Urothelium cell line (cell line): ENCODE measurements at places on chromosomes 7 and 10.

- no peak for DNase-seq
Measured at GRCh38 chr7:70857793-70858545, 274.0 kb upstream of the GALNT17 start.

- DNase-seq: no peak
Measured at GRCh38 chr7:157224627-157225026, 85.9 kb downstream of the UBE3C start.

- DNase-seq: no peak
Measured at GRCh38 chr10:97220355-97220754, 34.6 kb upstream of the SLIT1 start.

DNA sequence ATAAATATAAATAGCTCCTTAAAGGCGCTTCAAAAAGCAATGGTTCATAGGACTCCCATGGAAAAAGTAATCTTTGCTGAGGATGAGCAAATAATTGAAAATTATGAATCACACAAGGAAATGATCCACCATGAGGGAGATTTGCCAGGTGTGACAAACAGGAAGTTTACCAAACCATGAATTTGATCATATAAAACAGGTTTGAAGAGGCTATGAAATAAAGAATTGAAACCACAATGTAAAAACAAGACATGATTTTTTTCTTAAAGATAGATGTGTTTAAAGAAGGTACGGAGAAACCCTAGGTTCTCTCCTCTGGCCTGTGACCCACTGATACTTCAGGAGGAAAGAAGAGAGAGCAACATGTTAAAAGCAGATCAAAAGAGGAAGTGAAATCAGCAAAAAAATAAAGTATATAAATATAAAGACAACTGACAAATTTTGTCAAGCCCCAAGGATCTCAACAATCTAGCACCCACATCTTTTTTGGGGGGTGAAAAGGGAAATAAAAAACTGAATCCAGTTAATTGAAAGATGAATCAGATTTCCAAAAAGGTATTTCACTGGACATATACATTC, 111.3 kb upstream of the ASAH2 start:
- DNase-seq: no peak

GRCh38 chr10:58013406-58013805, 254.3 kb downstream of the IPMK start:
- no peak for DNase-seq

DNA sequence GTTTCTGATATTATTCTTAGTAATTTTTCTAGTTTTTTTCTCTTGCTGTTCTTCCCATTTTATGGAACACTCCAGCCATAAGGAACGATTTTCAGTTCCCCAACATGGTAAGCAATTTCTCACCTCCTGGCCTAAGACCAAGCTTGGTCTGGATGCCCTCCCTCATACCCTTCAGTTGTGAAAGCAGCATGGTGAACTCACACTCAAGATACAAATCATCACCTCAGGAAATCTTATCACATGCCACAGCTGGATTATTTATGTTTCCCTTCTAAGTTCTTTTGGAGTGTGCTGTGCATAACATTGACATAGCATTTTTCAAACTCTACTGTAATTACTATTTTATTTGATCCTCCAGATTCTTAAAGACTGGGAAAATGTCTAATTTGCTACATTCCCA, 216.6 kb downstream of the AGMO start:
- no peak for DNase-seq

DNA sequence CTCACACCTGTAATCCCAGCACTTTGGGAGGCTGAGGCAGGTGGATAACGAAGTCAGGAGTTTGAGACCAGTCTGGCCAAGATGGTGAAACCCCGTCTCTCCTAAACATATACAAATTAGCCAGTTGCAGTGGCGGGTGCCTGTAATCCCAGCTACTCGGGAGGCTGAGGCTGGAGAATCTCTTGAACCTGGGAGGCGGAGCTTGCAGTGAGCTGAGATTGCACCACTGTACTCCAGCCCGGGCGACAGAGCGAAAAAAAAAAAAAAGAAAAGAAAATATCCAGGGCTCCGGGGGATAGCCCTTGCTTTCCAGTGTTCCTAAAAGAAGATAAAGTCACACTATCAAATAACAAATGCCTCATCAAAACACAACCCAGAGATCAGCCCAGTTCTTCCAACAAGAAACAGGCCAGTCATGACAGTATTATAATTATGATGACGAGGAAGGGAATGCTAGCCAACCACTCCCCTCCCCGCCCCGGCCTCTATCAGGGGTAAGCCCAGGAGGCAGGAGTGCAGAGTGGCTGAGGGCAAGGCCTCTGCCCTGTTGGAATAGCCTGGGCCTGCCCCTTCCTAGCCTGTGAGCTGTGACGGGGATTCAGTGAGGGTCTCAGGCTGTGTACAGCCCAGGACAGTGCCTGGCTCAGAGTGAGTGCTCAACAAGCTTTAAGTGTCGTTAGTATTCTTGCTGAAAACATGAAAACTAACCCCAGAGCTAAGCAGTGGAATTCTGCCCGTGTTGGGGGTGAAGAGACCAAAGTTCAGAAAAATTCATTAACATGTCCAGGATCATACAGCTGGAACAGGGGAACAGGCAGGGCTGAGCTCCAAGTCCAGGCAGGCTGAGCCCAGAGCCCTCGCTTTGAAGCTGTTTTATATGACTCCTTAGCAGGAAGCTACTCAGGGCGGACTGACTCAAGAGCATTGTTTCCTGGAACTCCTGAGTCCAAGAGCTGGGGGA, 54.3 kb downstream of the FAM241B start:
- no peak for DNase-seq

GRCh38 chr10:51314481-51314880, 240.2 kb downstream of the PRKG1 start:
- DNase-seq: no peak

GRCh38 chr7:156969972-156970420, 20.5 kb downstream of the NOM1 start:
- DNase-seq: no peak

DNA sequence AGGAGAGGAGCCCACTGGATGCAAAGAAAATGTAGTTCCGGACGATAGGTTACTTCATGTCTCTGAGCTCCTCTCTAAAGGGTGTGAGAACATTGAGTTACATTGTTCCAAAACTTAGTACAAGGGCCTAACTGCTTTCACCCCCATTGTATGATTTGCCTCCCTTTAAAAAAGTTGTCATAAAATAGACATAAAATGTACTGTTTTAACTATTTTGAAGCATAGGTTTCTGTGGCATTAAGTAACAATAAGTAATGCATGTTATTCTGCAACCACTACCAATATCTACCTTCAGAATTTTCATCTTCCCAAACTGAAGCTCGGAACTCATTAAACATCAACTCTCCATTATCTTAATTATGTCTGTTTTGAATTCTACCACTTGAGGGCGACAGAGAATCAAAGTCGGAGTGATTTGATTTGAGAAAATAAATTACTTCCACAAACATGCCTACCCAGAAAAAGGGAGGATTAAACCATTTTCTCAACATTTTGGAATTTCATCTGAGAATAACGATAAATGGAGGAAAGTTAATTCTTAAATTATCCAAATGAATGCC, 2.7 kb downstream of the IGFBP1 start:
- DNase-seq: peak; percentile 44

GRCh38 chr10:29248158-29248557, 40.7 kb upstream of the LYZL1 start:
- DNase-seq: no peak

- no peak for DNase-seq
Measured at GRCh38 chr7:143322760-143323633, 7.1 kb downstream of the CLCN1 start.

DNA sequence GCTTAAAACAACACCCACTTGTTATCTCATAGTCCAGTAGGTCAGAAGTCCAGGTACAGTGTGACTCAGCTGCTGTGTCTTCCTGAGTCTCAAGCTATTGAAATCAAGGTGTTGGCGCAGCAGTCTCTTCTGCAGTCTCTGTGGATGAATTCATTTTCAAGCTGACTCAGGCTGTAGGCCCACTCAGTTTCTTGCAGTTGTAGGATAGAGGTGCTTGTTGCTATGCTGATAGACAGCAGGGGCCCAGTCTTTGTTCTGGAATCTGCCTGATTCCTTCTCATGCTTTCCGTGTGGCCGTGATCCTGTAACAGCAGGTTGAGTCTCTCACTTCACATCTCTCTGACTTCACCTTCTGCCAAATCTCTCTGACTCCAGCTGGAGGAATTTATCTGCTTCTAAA, 400.4 kb upstream of the POM121L12 start:
- DNase-seq: no peak

- no peak for DNase-seq
Measured at GRCh38 chr7:12519682-12520009, 50.9 kb upstream of the SCIN start.

GRCh38 chr7:5610500-5611186, 170.8 kb downstream of the RNF216 start:
- DNase-seq: no peak

DNA sequence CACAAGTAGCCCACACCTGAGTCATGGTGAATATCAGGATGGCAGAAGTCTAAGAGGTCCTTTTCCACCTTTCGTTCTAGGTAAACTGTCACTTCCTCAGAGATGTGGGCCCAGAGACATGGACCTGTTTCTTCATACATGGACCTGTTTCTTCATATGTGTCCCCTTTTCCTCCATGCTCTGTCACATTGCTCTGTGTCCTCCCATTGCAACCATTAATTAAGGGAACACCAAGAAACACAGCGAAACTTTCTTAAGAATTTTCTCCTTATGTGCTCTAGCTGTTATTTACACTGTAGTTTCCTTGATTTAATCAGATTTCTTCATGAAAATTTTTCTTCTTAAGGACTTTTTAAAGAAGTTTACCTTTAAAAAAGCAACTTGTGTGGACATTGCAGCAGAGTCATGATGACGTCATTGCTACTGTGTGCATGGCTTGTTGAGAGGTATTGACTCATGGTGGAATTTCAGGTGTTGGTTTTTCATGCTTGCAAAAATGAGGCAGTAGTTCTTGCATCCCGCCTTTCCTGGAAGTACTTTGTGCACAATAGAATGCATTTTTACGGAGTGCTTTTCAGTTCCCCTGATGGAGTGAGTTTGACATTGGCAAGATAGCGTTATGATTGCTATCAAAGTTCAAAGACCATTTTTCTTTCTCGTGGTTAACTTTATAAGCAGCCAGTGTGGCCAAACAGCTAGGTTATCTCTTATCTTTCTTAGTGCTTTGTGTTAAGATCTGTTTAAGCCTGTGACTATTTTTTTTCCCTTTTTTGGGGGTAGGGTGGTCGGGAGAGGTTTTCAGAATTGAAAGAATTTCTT, 37.7 kb downstream of the CFAP58 start:
- DNase-seq: peak; percentile 56

GRCh38 chr10:20970044-20970443, 72.9 kb upstream of the NEBL start:
- DNase-seq: no peak

GRCh38 chr7:139132887-139133286, 23.4 kb upstream of the ZC3HAV1 start:
- no peak for DNase-seq

- DNase-seq: peak; percentile 70
Measured at GRCh38 chr10:77251297-77252013, 386.2 kb downstream of the KCNMA1 start.

- DNase-seq: no peak
Measured at GRCh38 chr10:85012305-85012704, 683.9 kb downstream of the CCSER2 start.

- DNase-seq: no peak
Measured at GRCh38 chr10:120632047-120632446, 175.0 kb downstream of the PLPP4 start.

DNA sequence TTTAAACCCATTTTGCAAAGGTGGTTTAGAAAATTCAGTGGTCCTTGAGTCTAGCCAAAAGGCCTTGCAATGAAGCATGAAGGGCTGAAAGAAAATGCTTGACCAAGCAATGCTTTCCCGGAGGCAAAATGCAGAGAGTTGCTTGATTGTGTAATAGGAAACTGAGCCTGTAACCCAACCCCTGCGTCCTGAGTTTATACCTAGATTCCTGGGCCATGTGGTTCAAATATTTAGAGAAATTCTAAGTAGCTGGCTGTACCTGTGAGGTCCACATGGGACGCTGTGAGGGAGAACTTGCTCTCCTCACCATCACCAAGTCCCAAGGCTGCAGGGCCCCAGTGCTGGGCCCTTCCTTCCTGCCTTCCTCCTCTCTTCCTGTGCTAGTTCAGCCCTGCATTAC, 45.7 kb downstream of the CXCL12 start:
- no peak for DNase-seq

- no peak for DNase-seq
Measured at GRCh38 chr7:115009139-115009538, 87.2 kb downstream of the MDFIC start.

- no peak for DNase-seq
Measured at GRCh38 chr10:107970512-107970911, 806.0 kb upstream of the SORCS1 start.

- no peak for DNase-seq
Measured at GRCh38 chr10:107649249-107649648, 484.7 kb upstream of the SORCS1 start.

- no peak for DNase-seq
Measured at GRCh38 chr10:95462740-95463667, 98.2 kb downstream of the SORBS1 start.

- peak; percentile 37 for DNase-seq
Measured at GRCh38 chr10:49367600-49367999, 28.3 kb downstream of the DRGX start.

GRCh38 chr7:26497801-26498596, 206.3 kb downstream of the SNX10 start:
- no peak for DNase-seq

GRCh38 chr7:20825555-20825954, 38.9 kb upstream of the SP8 start:
- DNase-seq: no peak

GRCh38 chr7:115748123-115748738, 282.3 kb downstream of the TFEC start:
- DNase-seq: no peak

DNA sequence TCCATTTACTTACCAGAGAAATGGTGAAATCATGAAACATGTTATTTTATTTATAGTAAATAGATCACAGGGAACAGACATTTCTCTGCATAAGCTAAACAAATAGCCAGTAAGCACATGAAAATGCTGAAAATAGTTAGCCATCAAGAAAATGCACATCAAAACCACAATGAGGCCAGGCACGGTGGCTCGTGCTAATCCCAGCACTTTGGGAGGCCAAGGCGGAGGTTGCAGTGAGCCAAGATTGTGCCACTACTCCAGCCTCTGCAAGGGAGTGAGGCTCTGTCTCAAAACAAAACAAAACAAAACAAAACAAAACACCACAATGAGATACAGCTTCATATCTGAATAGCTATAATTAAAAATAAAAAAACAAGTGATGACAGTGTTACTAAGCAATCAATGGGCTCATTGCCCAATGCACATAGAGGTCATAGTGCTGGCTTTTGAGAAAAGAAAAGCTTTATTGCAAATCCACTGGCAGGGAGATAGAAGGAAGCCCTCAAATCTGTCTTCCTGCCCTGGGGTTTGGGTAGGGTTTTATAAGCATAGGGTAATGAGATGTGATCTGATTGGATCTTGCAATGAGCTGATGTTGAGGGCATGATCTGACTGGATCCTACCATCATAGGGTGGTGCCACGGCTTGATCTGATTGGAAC, 16.2 kb downstream of the CSTF2T start:
- DNase-seq: no peak

DNA sequence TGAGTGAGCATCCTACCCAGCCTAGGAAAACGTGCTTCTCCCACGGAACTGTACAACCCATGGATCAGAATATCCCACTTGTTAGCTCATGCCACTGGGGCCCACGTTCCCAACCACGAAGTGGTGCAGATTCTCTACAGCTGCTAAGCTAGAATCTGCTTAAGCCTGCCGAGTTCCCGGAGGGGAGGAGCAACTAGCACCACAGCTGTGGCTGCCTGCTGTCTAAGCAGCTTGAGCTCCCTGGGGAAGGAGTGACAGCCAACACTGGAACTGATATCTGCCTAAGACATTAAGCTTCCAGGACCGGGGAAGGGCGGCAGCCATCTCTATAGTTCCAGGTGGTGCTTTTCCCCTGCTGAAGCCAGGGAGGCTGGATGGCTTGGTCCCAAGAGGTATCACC, 334.7 kb upstream of the CHRM2 start:
- no peak for DNase-seq
